ENCODE measurements at places on chromosomes 11 and 22. TPM values are rescaled to one million over a fixed set of nuclear protein-coding genes. Genes with fewer than 3 reads are reported as not detected.

The MRPL17 gene
- 12.3 TPM for total RNA-seq

The CABP4 gene
- 8.5 TPM for total RNA-seq

The ZNF280B gene
- 1.0 TPM for total RNA-seq

The TCF20 gene
- 61.6 TPM for total RNA-seq

The MYBPC3 gene
- total RNA-seq, result not detected

The OR8D4 gene
- total RNA-seq, result not detected

The TMEM151A gene
- total RNA-seq, result 0.11 TPM

The GPHA2 gene
- 0.56 TPM for total RNA-seq

The OR8I2 gene
- not detected for total RNA-seq

The HNRNPUL2 gene
- total RNA-seq, result 37.6 TPM

The MCAM gene
- 16.0 TPM for total RNA-seq

The AASDHPPT gene
- total RNA-seq, result 19.6 TPM

The TRIM51 gene
- not detected for total RNA-seq

The RTN4RL2 gene
- total RNA-seq, result 0.17 TPM

The RFPL3 gene
- not detected for total RNA-seq

The TRIOBP gene
- 9.0 TPM for total RNA-seq

The SYT13 gene
- total RNA-seq, result not detected

The SCGB1D2 gene
- not detected for total RNA-seq

The FDXACB1 gene
- 3.9 TPM for total RNA-seq

The LMF2 gene
- 107 TPM for total RNA-seq

The CREB3L1 gene
- total RNA-seq, result not detected

The OR52I2 gene
- total RNA-seq, result not detected

The GLB1L2 gene
- total RNA-seq, result 0.59 TPM

The TREH gene
- total RNA-seq, result not detected

The FOLH1 gene
- not detected for total RNA-seq

The MS4A1 gene
- 0.82 TPM for total RNA-seq
